T-helper 9 cell (primary cell): ENCODE measurements at places on chromosomes 1 and 21.

DNA sequence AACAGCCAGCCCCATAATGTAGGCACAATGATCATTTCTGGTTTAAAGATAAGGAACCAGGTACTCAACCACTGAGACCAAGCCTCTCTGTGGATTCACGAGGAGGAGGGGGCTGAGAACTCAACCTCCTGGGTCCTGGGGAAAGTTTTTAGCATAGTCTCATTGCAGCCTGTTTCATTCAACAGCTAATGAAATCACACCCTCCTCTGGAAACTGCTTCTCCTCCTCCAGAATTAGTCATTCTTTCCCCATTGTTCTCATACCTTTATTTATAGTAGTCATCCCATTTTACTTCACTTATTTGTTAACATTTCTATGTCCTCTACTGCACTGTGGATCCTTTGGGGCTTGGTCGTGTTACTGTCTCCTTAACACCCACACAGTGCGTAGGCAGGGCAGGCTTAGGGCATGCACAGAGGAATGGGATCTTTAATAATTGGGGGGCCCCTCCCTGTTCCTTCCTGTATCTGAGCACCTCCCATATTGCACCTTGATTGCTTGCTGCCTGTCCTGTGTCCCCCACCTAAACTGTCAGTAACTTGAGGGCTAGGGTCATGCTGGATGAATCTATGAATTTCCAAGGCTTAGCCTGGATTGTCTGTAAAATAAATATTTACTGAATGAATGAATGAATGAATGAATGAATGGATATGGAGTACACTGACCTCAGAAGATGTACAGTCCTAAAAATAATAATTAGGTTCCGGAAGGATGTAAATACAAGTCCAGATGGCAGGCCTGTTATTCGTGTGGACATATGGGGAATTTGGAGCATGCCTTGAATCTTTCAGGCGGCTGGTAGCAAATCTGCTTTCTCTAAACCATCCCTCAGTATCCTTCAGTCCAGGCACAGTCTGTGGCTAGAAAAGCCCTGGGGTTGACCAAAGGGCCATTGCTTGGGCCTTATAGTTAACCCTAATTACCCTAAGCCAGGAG lies 153.8 kb upstream of the HMGB4 start:
- DNase-seq, result no peak

- no peak for DNase-seq
Measured at GRCh38 chr21:28240586-28240985, 752.1 kb downstream of the LTN1 start.

GRCh38 chr1:175481126-175482070 lies 262.0 kb downstream of the TNR start:
- no peak for DNase-seq

DNA sequence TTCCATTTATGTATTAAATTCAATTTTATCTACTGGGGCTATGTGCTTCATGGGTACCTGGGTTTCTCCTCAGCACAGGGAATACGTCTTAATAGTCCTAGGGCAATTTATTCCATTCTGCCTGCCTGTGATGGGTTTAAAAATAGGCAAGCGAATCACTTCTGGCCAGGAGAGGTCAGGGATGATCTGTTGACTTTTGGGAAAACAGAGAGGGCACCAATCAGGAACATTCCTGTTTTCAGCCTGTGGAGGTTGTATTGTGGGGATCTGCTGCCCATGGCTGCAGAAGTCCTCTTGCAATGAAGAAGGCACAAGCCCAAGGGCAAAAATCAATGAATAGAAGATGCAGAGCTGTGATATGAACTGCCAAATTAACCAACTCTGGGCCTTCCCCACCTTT lies 303.1 kb downstream of the CTH start:
- no peak for DNase-seq

- DNase-seq, result no peak
Measured at GRCh38 chr1:66767626-66768025, 15.4 kb downstream of the DYNLT5 start.

- DNase-seq, result no peak
Measured at GRCh38 chr1:179327679-179328078, 34.1 kb downstream of the SOAT1 start.

DNA sequence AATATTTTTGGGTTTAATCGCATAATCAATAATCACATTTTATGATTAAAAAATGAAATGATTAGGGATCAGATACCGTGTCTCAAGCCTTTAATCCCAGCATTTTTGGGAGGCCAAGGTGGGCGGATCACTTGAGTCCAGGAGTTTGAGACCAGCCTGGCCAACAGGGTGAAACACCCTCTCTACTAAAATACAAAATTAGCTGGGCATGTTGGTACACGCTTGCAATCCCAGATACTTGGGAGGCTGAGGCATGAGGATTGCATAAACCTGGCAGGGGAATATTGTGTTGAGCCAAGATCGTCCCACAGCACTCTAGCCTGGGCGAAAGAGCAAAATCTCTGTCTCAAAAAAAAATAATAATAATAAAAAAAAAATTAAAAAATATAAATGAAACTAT lies 1581.4 kb downstream of the KCNT2 start:
- no peak for DNase-seq

GRCh38 chr1:62159940-62160348 lies 34.7 kb upstream of the L1TD1 start:
- DNase-seq, result no peak

- DNase-seq, result no peak
Measured at GRCh38 chr1:145758116-145758515, 38.8 kb downstream of the CD160 start.

DNA sequence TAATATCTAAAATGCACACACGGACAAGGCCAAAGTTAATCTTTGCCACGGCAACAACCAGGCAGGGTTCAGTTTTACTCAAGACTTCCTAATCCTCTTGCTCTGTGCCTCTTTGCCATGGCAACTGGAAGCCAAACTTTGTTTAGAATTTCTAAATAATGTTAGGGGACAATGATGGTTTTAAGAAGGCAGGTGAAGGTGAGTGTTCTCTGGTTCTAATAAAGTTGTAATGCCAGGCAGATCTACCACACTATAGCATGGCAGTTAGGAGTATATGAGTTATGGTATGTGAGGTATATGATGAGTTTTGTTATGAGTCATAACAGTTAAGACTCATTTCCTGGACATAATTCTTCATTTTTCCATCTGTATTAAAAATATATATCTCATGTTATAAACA lies 2.7 kb downstream of the PTPRC start:
- DNase-seq, result no peak

DNA sequence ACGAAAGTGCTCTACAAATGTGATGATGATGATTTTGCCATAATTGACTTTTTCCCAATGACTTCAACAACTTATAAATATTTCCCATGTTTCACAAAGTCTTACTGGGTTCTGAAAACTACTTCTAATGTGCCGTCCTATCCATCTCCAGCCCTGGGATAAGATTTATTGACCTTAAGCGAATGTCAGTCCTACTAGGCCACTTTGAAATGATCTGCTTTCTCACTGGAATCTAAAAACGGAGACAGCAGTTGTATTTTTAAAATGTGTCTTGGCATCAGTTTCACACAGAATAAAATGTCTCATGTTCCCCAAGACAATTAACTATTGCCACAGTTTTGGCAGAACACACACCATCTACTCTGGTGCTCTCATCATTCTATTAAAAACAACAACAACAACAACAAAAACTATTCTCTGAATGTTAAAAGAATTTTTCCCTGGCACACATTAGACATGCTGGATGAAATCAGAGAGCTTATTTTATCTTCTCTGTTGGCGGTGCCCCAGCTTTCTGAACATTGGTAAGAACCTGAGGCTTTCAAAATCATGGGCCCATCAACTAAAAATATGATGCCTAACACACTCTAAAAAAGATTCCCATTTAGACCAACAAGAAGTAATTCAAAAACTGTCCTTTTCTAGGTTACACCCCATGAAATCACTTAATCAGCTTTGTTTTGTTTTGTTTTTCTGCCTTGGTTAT lies 23.1 kb upstream of the DNASE2B start:
- no peak for DNase-seq

GRCh38 chr1:159879136-159879535 lies 16.7 kb upstream of the VSIG8 start:
- DNase-seq, result no peak

DNA sequence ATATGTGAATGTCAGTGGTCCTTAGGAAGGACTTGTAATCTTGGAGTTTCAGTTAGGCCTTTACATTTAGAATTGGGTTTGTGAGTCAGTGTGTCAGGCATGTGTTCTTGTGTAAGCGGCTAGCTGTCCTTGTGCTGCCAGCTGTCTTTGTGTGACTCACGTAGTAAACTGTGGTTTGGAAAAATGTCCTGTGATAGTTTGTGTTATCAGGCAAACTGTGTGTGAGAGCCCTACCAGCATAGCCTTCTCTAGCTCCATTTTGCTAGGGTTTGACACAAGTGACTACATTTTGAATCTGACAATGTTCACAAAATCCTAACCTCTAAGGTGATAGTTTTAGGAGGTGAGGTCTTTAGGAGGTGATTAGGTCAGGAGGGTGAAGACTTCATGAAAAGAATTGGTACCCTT lies 6.9 kb upstream of the SLC35D1 start:
- no peak for DNase-seq

- peak; percentile 72 for DNase-seq
Measured at GRCh38 chr1:20194757-20195461, 8.6 kb upstream of the PLA2G2C start.
